Spinal cord (tissue), 10 donors: ENCODE measurements at places on chromosomes 6 and 20.

DNA sequence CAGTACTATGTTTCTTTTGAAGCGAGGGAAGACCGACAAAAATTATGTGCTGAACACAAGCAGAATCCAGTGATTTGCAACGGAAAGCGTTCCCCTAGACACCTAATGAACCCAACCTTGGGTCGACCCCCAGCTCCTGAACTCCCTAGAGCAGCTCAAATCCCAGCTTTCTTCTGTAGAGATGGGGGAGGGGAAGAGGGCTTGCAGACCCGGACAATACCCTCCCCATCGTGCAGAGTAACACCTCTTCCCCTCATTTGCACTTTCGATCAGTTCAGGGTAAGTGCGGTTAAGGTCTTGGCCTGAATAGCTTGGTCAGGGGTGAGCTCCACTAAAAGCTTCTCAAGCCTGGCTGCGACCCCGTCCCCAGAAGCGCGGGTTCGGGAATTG, 404 bp downstream of the CEP162 start:
- DNase-seq, result no peak
- peak overlapping the region; percentile 96 for H3K27ac ChIP-seq
- no peaks in the 10 kb centered on the region for H3K4me1 ChIP-seq
- peak overlapping the region; percentile 98 for H3K4me3 ChIP-seq

DNA sequence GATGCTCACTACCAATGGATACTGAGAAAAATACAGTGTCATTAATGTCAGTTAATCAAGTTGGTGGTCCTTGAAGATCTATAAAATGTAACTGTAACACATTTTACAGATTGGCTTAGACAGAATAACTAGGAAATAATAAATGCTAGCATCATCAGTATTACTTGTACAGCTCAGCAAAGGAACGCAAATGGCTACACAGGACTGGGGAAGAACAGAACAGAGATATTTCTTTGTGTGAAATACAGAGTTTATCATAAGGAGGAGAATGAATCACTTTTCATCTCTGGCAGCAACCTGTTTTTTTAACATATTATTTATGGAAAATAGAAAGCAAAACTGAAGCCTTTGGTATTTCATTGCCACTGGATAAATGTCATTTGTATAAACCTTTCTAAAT, 8.2 kb upstream of the QKI start:
- peaks cover 48% of the 10 kb centered on the region for H3K4me1 ChIP-seq
- no peaks in the 10 kb centered on the region for H3K27me3 ChIP-seq
- no peak for DNase-seq
- peak overlapping the region; percentile 7 for H3K4me3 ChIP-seq
- H3K27ac ChIP-seq, result peak overlapping the region; percentile 92
- no peaks in the 10 kb centered on the region for H3K36me3 ChIP-seq

DNA sequence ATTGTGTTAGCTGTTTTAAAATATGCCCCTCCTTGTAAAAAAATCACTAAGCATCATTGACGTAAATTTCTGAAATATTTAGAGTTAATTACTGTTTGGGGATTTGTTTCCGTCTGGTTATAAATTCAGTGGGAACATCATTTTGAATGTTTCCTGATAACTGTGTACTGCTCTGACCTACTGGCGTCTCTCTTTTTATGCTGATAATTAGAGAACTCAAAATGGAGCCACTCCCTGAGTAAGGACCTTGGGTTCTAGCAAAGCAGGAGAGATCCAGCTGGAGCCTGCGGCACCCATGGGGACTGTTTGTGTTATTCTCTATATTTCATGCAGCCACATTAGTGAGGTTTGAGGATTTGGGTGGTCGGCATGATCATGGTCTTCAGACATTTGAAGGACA, 124.9 kb downstream of the SOBP start:
- no peak overlapping the region for H3K27ac ChIP-seq
- no peaks in the 10 kb centered on the region for H3K27me3 ChIP-seq
- no peak overlapping the region for H3K4me3 ChIP-seq
- DNase-seq, result no peak

DNA sequence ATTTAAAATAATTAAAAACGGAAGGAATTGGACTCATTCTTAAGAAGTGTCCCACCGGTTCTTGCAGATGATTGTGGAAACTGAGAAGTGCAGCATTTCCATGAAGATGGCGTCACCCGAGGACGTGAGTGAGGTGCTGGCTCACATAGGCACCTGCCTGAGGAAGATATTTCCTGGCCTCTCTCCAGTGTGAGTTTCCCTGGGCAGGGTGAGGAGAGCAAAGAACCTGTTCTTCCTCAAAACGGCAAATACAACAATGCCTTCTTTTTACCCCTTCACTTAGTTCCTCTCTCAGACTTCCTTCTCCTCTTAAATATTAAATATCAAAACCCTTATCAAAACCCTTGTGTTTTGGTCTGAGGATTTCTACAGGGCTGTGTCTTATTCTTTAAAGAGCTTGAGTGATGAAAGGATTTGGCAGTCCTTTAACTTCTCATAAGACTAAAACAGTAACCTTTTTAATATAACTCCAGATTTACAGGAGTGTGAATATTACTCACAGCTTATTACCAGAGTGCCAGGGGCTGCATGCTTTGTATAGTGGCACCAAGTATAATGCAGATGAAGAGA, 156.3 kb downstream of the CARMIL1 start:
- no peaks in the 10 kb centered on the region for H3K4me1 ChIP-seq
- no peak for DNase-seq
- H3K36me3 ChIP-seq, result no peaks in the 10 kb centered on the region
- no peaks in the 10 kb centered on the region for H3K27me3 ChIP-seq
- no peak overlapping the region for H3K4me3 ChIP-seq

- no peaks in the 10 kb centered on the region for H3K36me3 ChIP-seq
- H3K27ac ChIP-seq, result no peak overlapping the region
- peak; percentile 46 for DNase-seq
- peaks cover 20% of the 10 kb centered on the region for H3K4me1 ChIP-seq
- H3K27me3 ChIP-seq, result peaks cover 77% of the 10 kb centered on the region
Observed at GRCh38 chr6:28207510-28208110, 17.5 kb upstream of the ZSCAN9 start.

DNA sequence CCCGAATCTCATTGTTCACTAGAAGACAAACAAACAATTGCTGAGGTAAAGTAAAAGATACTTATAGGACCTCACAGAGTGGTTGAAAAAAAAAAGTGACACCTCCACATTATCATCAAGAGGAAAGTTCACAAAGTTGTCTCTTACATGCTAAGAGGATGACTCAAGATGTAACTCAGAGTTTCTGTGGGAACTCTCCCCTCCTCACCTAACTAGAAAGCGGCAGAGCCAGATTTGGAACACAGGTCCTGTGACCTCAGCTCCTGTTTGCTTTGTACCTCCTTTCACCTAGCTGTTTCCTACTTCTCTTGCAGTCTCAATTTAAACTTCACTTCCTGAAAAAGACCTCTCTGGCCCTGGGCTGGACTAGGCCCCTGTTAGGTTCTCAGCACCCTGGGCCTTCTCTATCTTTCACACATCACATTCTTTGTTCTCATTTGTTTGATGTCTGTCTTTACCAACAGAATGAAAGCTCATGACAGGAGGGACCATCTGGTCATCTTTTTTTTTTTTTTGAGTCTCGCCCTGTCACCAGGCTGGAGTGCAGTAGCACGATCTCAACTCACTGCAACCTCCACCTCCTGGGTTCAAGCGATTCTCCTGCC, 60.8 kb downstream of the CD24 start:
- no peak overlapping the region for H3K27ac ChIP-seq
- no peaks in the 10 kb centered on the region for H3K4me1 ChIP-seq
- H3K4me3 ChIP-seq, result no peak overlapping the region
- DNase-seq, result no peak
- H3K27me3 ChIP-seq, result no peaks in the 10 kb centered on the region

- DNase-seq, result no peak
- H3K36me3 ChIP-seq, result peaks cover 87% of the 10 kb centered on the region
- H3K4me1 ChIP-seq, result peaks cover 64% of the 10 kb centered on the region
Observed at GRCh38 chr20:62353289-62354030, 13.7 kb downstream of the LAMA5 start.

DNA sequence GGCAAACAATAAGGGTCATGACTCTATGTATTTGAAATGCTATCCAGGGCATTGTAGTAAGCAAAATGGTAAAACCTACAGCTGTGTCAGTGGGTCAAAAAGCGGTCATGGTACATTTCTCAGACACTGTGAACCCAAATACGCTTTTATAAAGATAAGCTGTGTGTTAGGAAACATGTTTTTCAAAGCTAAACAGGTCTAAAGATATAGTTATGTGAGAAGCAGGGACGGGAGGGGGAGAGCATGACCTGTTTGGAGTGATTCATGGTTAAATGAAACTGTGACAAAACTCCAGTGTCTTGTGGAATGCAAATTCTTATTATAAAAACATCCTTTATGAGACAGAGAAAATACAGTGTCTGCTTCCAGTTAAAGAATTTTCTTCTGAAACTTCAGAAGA, 205.4 kb upstream of the BMP2 start:
- no peak for DNase-seq
- H3K4me3 ChIP-seq, result no peak overlapping the region
- H3K27me3 ChIP-seq, result no peaks in the 10 kb centered on the region
- no peak overlapping the region for H3K27ac ChIP-seq
- H3K4me1 ChIP-seq, result no peaks in the 10 kb centered on the region

DNA sequence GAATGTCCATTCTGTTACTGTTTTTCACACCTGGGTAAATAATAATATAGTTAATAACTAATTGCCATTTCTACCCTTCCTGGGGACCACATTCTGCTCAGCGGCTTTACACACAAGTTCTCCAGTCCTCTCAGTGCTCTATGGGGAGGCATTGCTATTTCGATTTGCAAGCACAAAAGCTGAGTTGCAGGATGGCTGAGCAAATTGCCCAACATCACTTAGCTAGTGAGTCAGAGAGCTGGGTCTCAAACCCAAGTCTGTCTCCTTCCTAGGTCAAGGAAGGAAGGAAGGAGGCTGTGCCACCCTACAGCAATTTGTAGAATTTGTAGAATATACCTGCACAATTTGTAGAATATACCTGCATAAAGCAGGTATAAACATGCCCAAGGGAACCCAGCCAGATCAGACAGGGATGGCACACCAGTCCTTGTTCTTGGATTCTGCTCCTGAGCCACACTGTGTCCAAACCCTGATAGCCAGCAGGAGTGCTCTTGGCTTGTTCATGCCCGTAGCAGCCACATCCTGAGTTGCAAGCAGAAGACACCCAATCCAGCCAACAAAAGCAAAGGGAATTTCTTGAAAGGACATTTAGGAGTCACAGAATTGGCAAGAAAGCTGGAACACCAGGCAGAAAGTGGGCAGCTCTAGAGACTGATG, 56.9 kb downstream of the LY86 start:
- peaks cover 4% of the 10 kb centered on the region for H3K4me1 ChIP-seq
- H3K36me3 ChIP-seq, result no peaks in the 10 kb centered on the region
- no peaks in the 10 kb centered on the region for H3K27me3 ChIP-seq
- no peak for DNase-seq

DNA sequence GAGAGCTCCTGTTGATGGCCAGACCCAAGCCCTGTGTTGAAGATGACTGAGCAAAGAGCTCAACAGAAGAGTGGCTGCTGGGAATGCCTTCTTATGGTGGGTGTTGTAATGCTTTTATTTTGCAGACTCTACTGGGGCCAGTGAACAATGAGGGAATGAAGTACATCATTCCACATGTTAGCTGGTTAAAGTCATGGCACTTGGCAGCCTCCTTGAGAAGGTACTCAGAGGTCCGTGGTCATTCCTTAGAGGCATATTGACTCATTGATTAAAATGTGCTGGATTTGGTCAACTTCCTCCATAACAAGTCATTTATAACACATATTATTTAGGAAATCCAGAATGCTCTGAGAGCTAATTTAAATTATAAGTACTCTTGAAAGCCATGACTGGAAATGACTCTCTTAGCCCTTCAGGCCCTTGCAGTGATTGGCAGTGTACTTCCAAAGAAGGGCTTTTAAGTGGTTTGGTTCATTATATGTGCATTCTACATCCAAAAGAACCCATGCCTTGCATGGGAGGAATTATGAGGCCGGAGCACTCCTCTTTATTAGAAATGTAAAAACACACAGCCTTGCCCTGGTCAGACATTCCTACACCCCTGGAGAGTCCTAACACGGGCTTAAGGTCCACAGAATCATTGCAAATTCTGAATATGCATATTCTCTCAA, 976.9 kb downstream of the KIF16B start:
- no peaks in the 10 kb centered on the region for H3K27me3 ChIP-seq
- H3K4me1 ChIP-seq, result no peaks in the 10 kb centered on the region
- H3K36me3 ChIP-seq, result no peaks in the 10 kb centered on the region
- no peak for DNase-seq

DNA sequence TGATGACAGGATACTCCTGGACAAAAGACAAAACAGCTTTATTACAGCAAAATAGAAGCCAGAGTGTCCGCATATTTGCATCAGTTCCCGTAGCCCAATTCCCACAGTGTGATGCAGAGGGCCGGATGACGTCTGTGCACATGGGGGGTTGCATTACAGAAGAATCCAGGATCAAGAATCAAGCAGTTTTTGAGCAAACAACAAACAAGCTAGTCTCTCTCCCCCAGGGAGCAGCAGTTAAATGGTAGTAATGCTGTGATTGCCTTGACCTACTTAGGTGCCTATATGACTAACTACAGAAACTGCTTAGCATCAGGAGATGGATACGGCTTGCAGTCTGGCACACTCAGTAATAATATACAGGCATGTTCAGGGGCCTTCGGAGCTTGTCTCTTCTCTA, 3.2 kb upstream of the SDHAF4 start:
- no peaks in the 10 kb centered on the region for H3K36me3 ChIP-seq
- H3K4me3 ChIP-seq, result no peak overlapping the region
- no peaks in the 10 kb centered on the region for H3K27me3 ChIP-seq
- DNase-seq, result no peak
- peaks cover 10% of the 10 kb centered on the region for H3K4me1 ChIP-seq

- H3K27ac ChIP-seq, result no peak overlapping the region
- peak; percentile 88 for DNase-seq
- peaks cover 4% of the 10 kb centered on the region for H3K4me1 ChIP-seq
Observed at GRCh38 chr6:154868143-154868594, 126.9 kb upstream of the TIAM2 start.

GRCh38 chr6:139577763-139578604, 203.5 kb upstream of the CITED2 start:
- H3K27me3 ChIP-seq, result no peaks in the 10 kb centered on the region
- no peak overlapping the region for H3K27ac ChIP-seq
- no peak for DNase-seq
- no peaks in the 10 kb centered on the region for H3K36me3 ChIP-seq
- H3K4me1 ChIP-seq, result no peaks in the 10 kb centered on the region
- no peak overlapping the region for H3K4me3 ChIP-seq

- DNase-seq, result no peak
- H3K27me3 ChIP-seq, result peaks cover 4% of the 10 kb centered on the region
- no peaks in the 10 kb centered on the region for H3K36me3 ChIP-seq
- no peak overlapping the region for H3K4me3 ChIP-seq
- H3K4me1 ChIP-seq, result peaks cover 10% of the 10 kb centered on the region
- no peak overlapping the region for H3K27ac ChIP-seq
Observed at GRCh38 chr6:163635731-163636364, 221.3 kb downstream of the QKI start.

- no peak for DNase-seq
- no peak overlapping the region for H3K4me3 ChIP-seq
- H3K4me1 ChIP-seq, result no peaks in the 10 kb centered on the region
- peaks cover 6% of the 10 kb centered on the region for H3K36me3 ChIP-seq
- no peak overlapping the region for H3K27ac ChIP-seq
Observed at GRCh38 chr6:107719160-107719559, 105.0 kb downstream of the SCML4 start.
